ENCODE measurements at places on chromosomes 7 and 10. TPM values are rescaled to one million over a fixed set of nuclear protein-coding genes. Genes with fewer than 3 reads are reported as not detected.

Gene C10orf53
- polyA plus RNA-seq: not detected

DNA sequence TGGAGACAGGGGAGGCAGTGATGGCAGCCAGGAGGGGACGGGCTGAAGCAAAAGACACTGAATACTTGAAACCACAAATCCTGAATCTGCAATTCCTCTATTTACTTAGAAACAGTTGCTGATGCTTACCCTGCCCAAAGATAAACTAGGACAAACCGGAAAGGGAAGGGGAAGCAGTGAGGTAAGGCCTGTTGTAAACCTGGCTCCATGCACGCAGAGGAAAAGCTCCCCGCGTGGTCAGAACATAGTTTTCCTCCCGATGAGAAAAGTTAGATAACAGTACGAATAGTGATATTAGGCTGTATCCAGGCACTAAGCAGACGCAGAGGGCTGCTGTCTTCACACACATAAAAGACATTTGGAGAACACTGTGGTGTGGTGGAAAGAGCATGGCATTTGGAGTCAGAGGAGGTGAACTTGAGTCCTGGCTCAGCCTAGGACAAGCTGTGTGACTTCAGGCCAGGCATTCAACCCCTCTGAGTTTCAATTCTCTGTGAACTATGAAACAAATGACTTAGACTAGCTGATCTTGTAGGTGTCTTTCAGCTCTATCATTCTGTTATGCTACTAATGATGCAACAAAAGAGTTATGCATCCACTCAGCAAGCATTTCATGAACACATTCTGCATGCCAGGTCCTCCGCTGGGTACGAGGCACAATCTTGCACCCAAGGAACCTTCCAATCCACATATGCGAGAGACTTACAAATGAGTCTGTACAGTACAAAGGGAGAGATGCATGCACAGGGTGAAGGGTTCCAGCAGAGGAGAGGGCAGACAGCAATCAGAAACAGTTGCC is 80.9 kb downstream of the SORBS1 start:
- no peak for DNase-seq

DNA sequence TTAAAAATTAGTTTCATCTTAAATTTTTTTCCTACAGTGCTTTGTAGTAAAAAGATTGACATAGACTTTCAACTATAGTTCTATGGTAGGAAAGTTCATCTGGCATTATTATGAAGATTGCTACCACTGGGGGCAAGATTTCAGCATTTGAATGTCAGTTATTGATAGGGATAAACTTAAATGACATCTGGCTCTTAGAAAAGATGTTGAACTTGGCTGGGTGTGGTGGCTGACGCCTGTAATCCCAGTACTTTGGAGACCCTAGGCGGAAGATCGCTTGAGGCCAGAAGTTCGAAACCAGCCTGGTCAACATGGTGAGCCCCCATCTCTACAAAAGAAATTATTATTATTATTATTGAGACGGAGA is 1.4 kb upstream of the TRA2A start:
- DNase-seq: no peak

GRCh38 chr10:88117869-88118632 is 254.6 kb downstream of the PTEN start:
- no peak for DNase-seq

DNA sequence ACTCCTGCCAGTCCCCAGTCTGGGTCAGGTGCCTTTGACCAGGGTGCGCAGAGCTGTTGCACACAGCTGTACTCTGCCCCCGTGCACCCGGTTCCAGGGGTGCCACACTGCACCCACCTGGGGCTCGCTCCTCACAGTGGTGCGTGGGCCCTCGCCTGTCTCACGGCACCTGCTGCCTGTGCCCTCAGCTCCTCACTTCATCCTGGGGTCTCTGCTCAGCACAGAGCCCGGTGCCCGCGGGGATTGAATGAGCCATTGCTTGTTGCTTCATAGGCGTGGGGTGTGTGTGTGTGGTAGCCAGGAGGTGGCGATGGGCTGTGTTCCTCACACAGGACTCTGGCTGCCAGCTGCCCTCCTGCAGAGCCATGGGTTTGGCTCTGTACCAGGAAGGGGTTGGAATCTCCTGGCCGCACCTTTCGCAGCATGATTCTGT is 18.5 kb downstream of the EIF3B start:
- no peak for DNase-seq

DNA sequence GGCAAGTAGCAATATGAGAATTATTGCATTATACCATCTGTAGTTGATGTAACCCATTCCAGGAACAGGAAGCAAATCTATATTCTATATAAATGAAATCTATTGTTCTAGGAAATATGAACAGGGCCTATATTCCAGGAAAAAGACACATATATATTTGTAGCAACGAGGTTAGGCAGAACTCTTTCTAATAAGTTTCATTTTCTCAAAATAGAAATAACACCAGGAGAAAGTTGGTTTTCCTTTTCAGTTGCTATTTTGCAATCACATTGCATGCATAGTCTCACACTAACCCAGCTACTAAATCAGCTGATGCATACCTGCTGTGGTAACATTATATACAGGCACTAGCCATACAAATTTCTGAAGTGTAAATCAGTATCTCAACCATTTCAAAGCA is 6.2 kb upstream of the IFIT2 start:
- DNase-seq: peak; percentile 59

- no peak for DNase-seq
Observed at GRCh38 chr10:87000491-87000890, 19.6 kb upstream of the FAM25A start.
